ENCODE measurements at places on chromosomes 1 and 21.

DNA sequence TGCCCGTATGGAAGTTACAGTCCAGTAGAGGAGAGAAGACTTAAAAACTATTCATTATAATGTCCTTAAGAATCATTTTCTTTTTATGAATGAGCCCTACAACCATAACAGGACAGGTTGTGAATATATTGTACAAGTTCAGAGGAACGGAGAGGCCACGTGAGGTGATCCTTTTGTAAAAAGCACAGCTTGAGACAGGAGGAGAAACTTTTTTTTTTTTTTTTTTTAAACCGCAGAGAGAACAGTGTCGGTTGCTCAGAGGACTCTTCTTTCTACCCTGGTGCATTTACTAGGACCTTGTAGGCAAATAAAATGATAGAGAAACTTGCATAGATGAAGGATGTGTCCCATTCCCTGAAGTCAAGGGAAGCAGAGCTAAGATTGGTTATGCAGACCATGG is 32.1 kb downstream of the DYRK1A start:
- DNase-seq, result no peak

- DNase-seq, result no peak
Observed at GRCh38 chr1:223794136-223794880, 51.4 kb downstream of the TP53BP2 start.

DNA sequence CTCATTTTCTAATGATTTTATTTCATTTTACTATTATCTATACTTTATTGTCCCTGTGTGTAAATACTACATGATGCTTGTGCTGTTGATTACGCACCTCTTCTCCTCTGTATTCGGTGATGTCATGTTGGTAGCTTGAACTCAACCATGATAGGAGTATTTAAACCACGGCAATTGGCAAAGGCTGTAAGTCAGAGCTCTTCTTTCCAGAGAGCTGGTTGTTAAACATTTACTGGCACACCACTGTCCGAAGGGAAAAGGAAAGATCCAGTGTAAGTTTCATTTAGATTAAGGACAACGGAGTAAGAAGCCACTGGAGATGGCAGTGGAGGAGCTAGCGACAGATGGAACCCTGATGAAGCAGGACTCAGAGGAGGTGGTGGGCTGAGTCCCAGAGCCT is 93.4 kb upstream of the KCNE2 start:
- no peak for DNase-seq

DNA sequence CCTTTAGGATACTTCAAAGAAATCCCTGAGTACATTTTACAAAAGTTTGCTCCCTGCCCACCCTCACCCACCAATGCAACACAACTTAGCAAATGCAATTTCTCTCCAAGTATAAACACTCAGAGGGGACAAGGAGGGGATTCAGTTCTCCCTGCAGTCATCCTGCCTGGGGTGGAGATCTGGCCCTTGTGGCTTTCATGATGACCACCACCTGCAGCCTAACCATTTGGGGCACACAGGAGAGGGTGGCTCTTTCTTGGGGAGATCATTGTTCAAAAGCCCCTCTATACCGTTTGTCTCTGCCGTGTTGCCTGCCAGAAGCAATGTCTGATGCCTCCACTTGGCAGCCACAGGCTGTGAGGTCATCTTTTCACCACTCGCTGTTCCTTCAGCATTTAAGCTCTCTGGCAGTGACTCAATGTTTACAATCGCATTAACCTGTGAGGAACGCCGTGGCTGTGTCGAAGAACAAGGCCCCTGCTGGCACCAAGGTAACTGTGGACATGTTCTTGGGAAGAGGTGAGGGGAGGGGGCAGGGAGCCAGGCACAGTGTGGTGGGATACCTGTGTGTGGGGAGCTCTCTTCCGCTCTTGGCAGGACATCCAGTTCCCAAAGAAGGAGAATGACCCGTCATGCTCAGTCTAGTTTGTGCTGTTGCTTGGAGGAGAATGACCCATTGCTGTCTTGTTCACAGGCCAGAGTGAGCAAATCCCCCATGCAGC is 103.9 kb upstream of the DUSP10 start:
- DNase-seq, result peak; percentile 89

GRCh38 chr1:159200769-159201168 is 3.9 kb upstream of the ACKR1 start:
- no peak for DNase-seq

GRCh38 chr1:36159614-36160387 is 3.8 kb downstream of the MAP7D1 start:
- DNase-seq, result no peak

GRCh38 chr1:190179817-190180216 is 297.8 kb downstream of the BRINP3 start:
- DNase-seq, result peak; percentile 24

DNA sequence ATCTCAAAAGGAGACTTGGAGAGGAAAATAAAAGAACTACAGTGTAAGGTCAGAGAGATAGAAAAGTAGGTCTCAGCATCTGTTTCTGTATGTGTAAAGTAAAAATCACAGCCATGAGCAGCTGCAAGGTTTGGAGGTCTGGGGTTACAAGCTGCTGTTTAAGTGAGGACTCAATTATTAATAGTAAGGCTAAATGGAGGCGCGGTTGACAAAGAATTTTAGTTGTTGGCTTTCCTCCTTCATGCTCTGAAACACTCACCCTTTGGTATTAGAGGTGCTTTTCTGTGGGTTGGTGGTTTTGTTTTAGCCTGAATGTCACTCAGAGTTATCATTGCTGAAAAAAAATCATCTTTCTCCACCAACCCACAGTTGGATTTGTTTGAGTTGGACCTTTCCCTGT is 59.8 kb upstream of the HAO2 start:
- no peak for DNase-seq

DNA sequence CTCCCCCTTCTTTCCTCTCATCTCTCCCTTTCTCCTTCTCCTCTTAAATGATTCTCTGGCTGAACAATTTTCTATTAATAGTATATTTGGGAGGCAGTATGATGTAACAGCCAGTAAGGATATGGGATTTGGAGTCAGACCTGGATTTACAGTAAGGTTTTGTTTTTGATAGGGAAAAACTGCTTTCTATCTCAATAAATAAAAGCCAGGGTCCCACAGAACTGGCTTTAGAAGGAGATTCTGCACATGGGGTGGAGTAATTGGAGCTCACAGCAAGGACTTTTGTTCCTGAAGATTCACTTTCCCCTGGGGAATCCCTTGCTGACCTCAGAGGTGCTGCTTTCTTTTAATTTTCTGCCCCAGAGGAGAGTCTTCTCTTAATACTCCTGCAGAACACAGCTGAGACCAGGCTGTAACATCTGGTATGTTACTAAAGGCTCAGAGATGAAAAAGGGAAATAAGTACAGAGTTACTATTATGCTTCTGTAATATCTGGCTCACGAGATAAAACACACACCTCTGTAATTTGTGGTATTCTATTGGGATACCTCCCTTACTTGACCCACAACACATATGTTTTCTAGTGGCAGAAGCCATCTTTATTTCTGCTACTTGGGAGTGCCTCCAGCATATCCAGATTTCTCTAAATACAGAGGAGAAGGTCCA is 13.4 kb downstream of the EPB41 start:
- no peak for DNase-seq

DNA sequence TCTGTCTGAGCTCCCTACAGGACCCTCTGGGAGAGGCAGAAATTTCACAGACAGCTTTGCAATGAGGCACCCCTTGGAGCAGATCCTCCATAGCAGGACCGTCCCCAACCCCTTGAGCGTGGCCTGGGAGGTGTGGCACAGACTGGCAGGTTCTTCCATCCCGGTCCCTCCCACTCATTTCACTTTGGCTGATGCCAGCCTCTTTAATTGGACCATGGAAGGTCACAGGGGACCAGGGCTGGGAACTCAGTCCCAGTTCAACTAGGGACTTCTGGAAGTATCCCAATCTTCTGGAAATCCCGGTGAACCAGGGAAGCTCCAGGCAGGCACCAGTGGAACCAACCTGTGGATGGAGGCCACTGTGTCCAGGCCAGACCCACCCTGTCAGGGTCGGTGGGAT is 83.7 kb downstream of the SPSB1 start:
- DNase-seq, result peak; percentile 45

- DNase-seq, result no peak
Observed at GRCh38 chr1:185435696-185436379, 118.8 kb upstream of the IVNS1ABP start.

DNA sequence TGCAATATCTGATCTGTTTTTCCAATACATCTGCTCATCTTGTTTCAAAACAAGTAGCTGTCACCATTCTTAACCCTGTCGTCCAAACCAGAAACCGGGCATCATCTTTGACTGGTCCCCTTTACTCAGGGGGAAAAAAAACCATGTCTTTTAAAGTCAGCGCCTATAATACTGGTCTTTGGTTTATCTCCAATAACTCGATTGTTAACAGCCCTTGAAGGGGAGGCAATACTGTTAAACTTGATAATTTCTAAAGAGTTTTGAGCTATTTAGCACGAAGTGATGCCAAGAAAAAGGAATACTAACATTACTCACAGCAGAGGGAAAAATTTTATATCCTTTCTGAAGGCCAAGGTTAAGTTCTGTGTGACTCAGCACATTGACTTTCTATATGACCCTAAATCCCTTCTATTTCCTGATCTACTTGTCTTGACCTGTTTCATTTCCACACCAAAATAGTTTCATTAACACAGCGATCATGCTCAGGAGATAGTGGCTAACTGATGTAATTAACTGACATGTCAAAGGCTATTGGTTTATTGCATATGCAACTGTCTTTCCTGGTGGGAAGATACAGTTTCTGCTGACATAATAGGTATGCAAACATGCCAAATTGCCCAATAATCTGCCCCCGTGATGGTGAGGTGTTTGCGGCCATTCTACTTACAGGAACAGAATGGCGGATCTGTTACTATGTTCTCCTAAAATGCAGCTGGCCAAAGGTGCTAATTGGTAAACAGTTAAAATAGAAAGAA is 59.1 kb downstream of the NFIA start:
- DNase-seq, result peak; percentile 5

- peak; percentile 83 for DNase-seq
Observed at GRCh38 chr21:35649186-35649585, 411.1 kb downstream of the SETD4 start.

- peak; percentile 76 for DNase-seq
Observed at GRCh38 chr1:162019006-162019405, 4.7 kb downstream of the OLFML2B start.

DNA sequence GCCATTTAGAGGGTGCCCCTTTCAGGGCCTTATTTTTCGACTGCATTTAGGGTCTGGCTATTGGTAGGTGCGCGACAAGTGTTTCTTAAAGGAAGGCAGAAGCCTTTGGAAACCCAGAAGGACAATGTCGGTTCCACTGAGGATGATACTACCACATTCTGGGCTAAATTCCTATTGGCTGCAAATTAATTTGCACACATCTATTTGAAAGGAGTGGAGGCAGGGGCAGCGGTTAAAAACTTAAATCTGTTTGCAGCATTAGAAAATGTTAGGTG is 1.1 kb downstream of the PATJ start:
- no peak for DNase-seq

DNA sequence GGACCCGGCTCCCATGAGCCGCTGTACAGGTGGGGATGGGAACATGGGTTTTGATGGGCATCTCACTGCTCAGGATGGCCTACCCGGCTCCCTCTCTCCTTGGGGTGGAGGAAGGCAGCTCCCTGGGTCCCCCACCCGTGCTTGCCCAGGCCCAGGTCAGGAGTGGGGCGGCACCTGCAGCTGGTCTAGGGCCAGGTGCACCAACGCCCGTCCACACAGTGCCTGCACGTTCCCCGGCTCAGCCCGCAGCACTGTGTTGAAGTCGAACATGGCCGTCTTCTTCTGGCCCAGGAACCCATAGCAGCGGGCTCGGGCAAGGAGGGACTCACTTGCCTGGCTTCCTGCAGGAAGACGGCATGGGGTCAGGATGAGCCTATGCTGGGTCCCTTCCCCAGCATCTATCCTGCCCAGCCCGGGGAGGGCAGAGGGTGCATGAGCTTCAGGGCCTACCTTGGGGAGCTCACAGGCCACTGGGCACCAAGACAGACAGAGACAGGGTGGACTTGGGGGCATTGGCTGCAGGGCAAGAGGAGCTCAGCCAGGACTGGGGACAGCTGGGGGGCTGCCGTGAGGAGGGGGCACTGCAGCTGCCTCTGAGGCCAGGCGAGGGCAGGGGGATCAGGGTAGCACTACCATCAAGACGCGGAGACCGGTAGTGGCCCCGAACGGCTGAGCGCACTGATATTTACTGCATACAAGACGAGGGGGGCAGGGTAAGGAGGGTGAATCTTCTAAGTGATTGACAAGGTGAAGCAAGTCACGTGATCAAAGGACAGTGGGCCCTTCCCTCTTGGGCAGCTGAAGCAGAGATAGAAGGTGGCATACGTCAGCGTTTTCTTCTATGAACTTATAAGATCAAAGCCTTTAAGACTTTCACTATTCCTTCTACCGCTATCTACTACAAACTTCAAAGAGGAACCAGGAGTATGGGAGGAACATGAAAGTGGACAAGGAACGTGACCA is 17.8 kb downstream of the TTC34 start:
- no peak for DNase-seq

- no peak for DNase-seq
Observed at GRCh38 chr1:39436842-39437241, 54.6 kb upstream of the BMP8A start.

DNA sequence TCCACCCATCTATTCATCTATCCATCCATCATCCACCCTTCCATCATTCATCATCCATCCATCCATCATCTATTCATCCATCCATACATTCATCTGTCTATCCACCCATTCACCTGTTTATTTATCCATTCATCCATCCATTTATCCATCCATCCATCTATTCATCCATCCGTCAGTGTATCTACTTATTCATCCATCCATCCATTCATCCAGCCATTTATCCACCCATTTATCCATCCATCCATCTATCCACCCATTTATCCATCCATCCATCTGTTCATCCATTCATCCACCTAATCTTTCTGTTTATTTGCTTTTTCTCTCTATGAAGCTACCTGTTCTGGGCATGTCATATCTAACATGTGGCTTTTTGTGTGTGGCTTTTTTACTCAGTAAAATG is 115.4 kb downstream of the CRYAA start:
- no peak for DNase-seq

GRCh38 chr1:32891630-32892029 is 5.3 kb downstream of the HPCA start:
- DNase-seq, result no peak

GRCh38 chr21:35502821-35503220 is 453.7 kb upstream of the RUNX1 start:
- no peak for DNase-seq

GRCh38 chr1:46370214-46370633 is 23.9 kb upstream of the FAAH start:
- DNase-seq, result peak; percentile 18

DNA sequence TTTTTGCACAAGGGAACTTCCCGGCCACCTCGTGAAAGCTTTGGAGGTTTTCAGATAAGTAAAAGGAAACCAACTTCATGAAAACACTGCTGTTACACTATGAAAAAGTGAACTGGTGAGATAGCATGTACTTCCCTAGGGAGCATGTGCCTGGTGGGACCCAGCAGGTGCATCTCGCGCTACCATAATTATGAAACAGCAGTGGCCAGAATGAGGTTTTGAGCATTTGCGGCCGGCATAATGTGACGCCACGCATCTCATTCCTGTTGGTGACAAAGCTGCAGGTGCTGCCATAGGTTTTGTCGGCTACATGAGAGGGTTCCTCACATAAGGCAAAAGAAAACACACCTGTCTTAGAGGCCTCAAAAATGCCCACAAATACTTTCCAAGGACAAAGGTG is 1.7 kb downstream of the KRTAP10-3 start:
- DNase-seq, result no peak

- no peak for DNase-seq
Observed at GRCh38 chr21:39754811-39755210, 9.8 kb downstream of the IGSF5 start.

Measured in M059J (cell line).